ENCODE measurements at places on chromosomes 5 and 9.
A peak's percentile ranks its signal among the peaks of the same experiment; 100 is the strongest.

DNA sequence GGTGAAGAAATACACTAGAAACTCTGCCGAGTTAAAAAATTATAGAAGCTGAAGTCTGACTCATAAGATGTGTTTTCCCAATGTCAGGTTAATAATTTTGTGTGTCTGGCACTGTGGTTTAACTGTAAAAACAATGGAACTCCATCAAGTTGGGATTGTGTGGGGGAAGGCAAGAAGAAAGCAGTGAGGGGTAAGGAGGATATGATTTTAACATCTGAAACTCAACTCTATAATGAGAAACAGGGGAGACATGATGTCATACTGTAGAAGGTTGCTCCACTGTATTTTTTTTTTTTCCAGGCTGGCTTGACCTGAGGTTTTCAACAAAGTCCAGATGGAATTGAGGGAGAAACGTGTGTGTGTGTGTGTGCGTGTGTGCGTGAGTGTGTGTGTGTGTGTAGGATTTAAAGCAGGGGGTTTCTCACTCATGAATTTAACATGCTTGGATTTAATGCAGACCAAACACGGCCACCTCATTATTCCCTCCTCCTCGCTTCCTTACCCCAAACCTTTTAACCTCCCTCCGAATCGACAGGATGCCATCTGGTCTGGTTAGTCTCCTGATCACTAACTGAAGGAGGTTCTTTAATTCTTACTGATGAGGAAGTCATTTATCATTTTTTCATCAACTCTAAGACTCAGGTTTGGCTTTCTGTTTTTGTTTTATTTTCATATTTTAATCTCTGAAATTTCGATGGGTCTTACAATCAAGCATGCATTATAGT lies 140.2 kb upstream of the LPAR1 start:
- DNase-seq: peak; percentile 20

GRCh38 chr5:30099634-30100033 lies 1093.9 kb upstream of the CDH6 start:
- no peak for DNase-seq

GRCh38 chr5:137148655-137149054 lies 350.5 kb downstream of the SPOCK1 start:
- peak; percentile 74 for DNase-seq

- DNase-seq: no peak
Measured at GRCh38 chr9:92954886-92955285, 7.6 kb downstream of the FGD3 start.

DNA sequence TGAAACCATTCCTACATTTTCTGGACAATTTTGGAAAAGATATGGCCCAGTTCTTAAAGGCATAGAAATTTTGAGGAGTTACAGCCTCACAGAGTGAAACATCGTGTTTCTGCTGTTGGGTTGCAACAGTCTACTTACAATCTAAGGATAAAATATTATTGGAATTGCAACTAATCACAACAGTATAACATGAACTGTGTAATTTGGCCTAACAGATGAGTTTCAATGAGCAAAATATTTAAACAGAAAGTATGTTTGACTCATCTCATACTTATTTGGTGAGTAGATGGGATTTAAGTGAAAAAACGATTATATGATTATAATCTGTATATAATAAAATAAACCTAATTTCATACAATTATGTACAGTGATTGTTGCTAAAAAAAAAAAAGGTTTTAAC lies 1061.8 kb downstream of the CDH12 start:
- DNase-seq: no peak

DNA sequence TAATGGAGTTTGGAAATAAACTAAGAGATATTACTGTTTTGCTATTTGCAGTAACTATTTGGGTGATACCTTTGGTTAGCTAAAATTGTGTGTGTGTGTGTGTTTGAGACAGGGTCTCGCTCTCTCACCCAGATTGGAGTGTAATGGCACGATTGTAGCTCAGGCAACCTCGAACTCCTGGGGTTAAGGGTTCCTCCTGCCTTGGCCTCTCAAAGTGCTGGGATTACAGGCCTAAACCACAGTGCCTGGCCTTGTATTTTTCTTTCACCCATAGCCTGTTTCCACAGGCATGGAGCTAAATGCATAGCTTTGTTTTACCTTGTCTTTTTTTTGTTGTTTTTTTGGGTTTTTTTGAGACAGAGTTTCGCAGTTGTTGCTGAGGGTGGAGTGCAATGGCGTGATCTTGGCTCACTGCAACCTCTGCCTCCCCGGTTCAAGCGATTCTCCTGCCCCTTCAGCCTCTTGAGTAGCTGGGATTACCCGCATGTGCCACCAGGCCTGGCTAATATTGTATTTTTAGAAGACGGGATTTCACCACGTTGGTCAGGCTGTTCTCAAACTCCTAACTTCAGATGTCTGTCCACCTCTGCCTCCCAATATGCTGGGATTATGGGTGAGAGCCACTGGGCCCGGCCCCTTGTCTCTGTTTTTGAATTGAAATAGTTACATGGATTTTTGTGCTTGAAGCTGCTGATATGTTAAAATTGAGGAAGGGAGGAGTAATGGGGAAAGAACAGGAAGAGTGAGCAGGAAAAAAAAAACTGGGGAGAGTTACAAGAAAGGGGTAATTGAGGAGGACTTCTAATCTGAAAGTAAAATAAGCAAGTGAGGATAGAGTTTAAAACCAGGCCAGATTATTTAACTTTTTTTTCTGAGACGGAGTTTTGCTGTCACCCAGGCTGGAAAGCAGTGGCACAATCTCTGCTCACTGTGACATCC lies 5.7 kb downstream of the GPBP1 start:
- DNase-seq: peak; percentile 3

DNA sequence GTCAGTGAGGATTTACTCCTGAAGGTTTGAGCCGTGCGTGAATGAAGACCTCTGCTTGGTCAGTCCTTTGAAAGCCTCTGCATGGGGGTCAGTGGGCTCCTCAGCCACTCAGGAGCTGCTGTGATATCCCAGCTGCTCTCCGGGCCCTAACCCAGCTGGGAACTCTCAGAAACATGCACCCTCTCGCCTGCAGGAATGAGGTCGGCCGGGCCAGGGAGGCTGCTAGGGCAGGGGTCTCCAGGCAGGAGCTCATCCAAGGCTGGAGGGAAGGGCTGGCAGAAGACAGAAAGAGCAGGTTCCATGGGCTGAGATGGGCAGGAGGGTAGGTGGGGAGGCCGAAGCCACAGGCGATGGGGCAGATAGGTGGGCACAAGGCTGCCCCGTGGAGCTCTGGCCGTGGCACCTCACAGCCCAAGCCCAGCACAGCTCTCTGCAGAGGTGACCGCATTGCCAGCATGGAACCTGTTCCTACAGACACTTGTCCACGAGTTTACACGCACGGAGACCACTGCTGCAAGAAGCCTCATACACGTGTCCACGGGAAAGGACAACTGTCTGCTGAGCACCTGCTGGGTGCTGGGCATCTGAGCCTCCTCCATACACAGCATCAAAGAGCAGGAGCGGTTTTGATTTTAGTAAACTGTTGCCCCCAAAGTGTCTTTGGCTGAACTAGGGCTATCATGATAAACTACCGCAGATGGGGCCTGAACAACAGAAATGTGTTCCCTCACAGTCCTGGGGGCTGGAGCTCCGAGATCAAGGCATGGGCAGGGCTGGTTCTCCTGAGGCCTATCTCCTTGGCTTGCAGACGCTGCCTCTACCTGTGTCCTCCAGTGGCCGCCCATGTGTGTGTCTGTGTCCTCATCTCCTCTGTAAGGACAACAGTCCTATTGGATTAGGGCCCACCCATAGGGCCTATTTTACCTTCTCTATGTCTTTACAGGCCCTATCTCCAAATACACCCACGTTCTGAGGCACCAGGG lies 85.2 kb upstream of the ADAMTS2 start:
- no peak for DNase-seq

DNA sequence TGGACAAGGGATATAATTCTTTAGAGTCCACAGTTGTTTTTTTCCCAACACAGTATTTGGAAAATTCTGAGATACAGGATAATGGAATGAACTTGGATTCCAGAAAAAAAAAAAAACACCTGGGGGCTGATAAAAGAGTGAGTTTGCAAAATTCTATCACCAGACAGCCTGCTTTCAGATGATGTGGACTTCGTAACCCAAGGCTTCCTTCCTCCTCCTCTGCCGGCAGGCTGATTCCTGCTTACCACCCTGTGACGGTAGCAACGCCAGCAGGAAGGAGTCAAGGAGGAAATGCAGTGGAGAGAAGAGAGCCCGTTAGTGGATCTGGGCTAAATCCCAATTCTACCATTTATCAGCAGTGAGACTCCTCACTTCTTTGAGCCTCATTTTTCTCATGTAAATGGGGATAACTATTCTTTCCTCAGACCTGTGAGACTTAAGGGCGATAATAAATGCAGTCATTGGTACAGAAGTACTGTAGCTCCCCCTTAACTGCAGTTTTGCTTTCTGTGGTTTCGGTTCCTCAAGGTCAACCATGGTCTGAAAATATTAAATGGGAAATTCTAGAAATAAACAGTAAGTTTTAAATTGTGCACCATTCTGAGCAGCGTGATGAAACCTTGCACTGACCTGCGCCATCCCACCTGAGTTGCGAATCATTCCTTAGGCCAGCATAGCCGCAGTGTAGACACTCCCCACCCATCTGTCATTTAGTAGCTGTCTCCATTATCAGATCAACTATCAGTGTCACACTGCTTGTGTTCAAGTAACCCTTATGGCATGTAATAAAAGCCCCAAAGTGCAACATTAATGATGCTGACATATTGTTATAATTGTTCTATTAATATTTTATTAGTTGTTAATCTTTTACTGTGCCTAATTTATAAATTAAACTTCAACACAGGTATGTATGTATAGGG lies 71.4 kb downstream of the DCP2 start:
- DNase-seq: peak; percentile 18

GRCh38 chr9:137138058-137138721 lies 764 bp upstream of the GRIN1 start:
- DNase-seq: peak; percentile 66

DNA sequence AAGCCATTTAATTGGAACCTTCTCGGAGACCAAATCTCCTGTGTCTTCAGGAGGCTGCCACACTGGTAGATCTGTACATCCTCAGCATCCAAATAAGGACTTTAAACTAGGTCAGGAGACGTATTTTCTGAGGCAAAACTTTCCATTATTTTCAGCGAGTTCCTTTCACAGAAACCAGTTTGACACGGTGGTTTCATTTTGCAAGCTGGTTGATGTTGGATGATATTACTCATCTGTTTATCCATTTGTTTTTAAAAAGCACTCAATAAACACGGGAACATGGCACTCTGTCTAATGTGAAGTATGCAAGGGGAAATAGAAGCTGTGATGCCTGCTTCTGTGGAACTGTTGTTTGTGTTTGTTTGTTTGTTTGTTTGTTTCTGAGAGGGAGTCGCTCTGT lies 199.6 kb downstream of the ERCC6L2 start:
- no peak for DNase-seq

Measured in NCI-H82 (cell line).